ENCODE measurements at places on chromosomes 16 and 17.

DNA sequence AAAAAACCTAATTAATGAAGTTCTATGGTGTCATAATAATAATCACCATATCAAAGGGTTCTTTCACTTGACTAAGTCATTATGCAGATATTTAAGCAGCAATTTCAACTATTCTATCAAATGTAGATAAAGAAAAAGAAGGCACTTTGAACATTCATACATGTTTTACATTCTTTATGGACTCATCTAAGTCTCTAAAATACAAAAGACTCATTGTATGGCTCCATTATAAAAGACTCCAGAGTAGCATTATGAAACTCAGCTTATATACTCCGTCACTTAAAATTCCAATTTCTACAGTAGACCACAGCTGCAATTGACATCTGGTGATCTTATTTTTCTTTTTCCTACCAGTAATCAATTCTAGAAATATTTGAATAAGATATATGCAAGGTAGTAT is 173.5 kb upstream of the KIF2B start:
- DNase-seq, result no peak

- no peak for DNase-seq
Observed at GRCh38 chr16:79045191-79045590, 555.3 kb downstream of the MAF start.

DNA sequence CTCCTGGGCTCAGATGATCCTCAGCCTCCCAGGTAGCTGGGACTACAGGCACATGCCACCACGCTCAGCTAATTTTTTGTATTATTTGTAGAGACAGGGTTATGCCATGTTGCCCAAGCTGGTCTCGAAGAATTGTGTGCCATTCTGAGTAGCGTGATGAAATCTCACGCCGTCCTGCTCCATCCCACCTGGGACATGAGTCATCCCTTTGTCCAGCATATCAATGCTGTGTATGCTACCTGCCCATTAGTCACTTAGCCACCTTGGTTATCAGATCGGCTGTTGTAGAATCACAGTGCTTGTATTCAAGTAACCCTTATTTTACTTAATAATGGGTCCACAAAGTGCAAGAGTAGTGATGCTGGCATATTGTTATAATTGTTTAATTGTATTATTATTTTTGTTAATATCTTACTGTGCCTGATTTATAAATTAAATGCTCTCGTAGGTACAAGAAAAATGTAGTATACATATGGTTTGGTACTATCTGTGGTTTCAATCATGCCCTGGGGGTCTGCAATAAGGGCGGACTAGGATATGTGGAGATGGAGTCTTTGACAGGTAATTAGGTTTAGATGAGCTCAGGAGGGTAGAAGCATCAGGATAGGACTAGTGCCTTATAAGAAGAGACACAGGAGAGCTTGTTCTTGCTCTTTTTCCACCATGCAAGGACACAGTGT is 26.6 kb upstream of the SLC13A2 start:
- peak; percentile 9 for DNase-seq

GRCh38 chr17:70588003-70588402 is 418.7 kb downstream of the KCNJ2 start:
- DNase-seq, result peak; percentile 78

- no peak for DNase-seq
Observed at GRCh38 chr17:27959382-27959709, 66.2 kb upstream of the LYRM9 start.

- DNase-seq, result peak; percentile 24
Observed at GRCh38 chr17:45063198-45063597, 2.1 kb downstream of the NMT1 start.

- DNase-seq, result peak; percentile 51
Observed at GRCh38 chr17:10149573-10150399, 48.6 kb downstream of the GAS7 start.

DNA sequence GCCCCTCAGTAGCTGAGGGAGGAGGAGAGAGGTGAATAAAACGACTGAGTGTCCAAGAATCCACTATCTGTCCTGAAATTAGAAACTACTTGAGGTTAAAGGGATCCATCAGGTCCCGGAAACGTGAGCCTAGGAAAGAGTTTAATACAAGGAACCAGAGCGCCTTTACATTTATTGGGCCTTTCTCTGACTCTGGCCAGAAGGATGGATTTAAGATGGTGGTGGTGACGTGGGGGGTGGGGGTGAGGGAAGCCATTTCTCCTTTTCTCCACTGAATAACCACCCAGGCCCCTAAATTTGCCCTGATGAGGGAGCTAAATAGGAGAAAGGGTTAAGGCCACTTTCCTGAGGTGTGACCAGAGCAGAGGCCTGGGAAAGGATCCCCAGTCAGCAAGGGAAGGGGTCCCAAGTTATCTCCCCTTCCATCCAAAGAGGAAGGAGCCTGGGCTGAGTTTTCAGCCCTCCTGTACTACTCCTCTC is 1.0 kb upstream of the HOXB9 start:
- no peak for DNase-seq

- no peak for DNase-seq
Observed at GRCh38 chr16:86088816-86089215, 189.9 kb downstream of the IRF8 start.

- DNase-seq, result no peak
Observed at GRCh38 chr17:19262650-19263631, 25.8 kb downstream of the EPN2 start.

- DNase-seq, result no peak
Observed at GRCh38 chr17:72446525-72447250, 325.9 kb downstream of the SOX9 start.

GRCh38 chr17:5044630-5045029 is 9.4 kb upstream of the SLC52A1 start:
- peak; percentile 63 for DNase-seq

GRCh38 chr17:49198211-49198610 is 12.2 kb downstream of the GNGT2 start:
- peak; percentile 33 for DNase-seq

DNA sequence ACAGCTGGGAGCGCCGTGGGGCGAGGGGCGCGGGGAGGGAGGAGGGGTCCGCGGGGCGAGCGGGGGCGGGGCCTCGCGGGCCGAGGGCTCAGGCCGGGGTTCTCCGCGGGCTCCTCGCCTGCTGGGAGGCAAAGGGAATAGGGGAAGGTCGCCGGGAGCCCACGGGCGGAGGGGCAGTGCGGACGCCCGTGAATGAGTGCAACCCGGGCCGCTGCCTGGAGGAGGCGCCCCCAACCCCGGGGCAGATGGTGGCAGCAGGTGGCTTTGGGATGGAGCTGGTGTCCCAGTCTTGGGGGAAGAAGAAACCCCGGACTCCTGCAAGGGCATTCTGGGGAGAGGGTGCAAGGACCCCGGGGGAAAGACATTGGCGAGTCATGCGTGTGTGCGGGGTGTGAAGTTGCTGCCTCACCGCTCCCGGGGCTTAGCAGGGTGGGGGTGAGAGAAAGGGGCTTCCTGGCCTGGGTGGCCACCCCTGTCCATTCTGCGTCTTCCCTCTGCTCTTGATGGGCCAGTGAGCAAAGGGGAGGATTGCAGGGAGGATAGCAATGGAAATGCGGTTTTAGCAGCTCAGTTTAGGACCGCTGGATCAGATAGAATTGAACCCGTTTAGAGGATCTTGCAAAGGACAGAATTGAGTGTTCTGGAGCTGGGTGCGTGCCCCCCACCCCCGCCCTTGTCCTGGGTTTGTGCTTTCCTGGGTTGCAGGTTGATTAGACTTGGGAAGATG is 526 bp downstream of the KIAA0513 start:
- no peak for DNase-seq

DNA sequence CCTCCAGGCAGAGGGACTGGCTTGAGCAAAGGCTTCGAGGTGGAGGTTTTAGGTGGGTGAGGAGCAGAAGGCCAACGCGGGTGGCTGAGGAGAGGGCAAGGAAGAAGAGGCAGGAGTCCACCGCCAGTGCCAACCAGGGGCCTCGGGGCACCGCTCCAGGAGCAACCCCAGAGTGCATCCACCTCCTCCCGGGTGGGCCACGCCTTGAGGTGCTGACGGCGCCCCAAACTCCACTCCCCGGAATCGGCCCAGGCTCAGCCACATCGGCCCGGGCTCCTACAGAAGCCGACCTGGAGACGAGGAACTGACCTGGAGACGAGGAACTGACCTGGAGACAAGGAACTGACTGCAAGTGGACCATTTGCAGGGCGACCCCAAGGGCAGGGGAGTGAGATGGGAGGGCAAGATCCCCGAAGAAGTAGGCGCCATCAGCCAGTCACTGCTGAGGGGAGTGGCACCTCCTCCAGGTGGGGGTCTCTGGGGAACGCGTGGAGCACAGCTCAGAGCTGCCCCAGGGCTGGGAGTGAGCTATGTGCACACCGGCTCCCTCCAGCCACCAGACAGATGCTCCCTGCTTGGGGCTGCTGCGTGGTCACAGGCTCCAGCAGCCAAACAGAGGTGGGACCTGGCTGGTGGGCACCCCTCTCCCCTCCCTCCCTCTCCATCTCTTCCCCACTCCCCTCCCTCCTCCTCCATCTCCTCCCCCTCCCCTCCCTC is 29.2 kb upstream of the CBFA2T3 start:
- no peak for DNase-seq

GRCh38 chr17:61017317-61018006 is 339.8 kb downstream of the BCAS3 start:
- no peak for DNase-seq

DNA sequence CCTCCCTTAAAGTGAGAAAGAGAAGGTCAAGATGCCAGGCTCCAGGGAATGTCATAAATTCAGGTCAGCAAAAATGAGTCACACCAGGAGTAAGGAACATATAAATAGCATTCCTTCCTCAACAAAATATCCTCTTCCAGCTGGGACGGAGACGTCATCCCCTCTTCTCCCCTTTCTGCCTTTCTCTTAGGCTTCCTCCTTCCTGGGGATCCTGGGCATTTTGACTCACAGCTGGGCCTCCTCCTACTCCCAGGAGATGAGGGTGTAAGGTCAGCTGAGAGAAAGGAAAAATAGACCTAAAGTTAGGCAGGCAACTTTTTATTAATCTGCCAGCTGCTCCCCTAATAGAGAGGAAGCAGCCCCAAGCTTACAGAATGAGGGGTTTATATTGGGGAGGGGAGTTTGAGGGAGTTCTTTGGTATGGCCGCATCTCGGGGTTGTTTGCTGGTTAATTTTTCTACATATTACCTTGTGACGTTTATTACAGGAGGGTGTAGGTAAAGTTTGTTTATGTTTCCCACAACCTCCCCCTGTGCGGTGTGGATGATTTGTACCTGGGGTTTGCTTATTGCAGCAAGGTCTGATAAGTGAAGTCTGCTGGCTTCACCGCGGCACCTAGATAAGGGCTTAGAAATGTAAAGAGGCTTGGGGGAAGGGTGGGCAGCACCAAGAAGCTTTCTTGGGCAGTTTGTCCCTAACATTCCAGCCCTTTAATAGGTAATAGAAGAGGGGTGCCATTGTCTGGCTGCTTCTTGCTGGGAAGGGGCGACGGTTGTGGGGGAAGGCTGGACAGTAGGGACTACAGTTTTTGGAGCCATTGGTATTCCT is 7.1 kb upstream of the ZNF747 start:
- peak; percentile 54 for DNase-seq

- peak; percentile 72 for DNase-seq
Observed at GRCh38 chr16:14300705-14301168, 229.6 kb downstream of the MRTFB start.

DNA sequence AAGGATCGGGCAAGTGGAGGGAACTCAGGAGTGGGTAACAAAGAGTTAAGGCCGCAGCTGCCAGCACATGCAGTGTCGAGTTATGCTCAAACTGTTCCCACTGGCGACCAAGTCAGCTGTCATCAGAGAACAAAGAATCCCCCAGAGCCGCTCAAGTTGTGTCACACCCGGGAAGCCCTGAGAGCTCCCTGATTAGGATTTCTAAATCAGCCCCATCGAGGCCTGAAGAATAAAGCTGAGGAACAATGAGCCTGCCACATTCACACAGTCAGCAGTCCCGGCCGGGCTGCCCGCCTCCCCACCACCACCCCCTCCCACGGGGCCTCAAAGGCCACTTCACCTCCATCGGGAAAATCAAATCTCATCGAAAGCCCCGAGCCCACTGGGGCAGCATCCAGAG is 84.5 kb downstream of the SOX9 start:
- no peak for DNase-seq

- DNase-seq, result no peak
Observed at GRCh38 chr16:88383401-88384221, 852 bp downstream of the ZNF469 start.

GRCh38 chr17:55053855-55054254 is 85.3 kb downstream of the STXBP4 start:
- peak; percentile 11 for DNase-seq

DNA sequence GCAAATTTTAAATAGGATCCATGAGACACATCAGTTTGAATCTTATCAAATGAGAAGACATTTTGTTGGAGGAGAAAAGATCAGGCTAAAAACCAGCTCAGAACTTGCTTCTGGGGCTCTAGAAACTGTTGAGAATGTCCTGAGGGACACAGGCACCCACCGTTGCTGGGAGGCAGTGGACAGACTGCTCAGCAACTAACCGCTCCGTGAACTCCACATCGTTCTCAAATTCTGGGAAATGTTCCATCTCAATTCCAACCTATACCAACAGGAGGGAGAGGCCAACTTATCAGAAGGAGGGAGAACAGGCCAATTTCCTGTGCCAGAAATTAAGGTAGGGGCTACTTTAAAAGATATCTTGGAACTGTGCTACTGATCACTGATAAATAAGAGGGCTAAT is 8.3 kb downstream of the TAT start:
- no peak for DNase-seq

DNA sequence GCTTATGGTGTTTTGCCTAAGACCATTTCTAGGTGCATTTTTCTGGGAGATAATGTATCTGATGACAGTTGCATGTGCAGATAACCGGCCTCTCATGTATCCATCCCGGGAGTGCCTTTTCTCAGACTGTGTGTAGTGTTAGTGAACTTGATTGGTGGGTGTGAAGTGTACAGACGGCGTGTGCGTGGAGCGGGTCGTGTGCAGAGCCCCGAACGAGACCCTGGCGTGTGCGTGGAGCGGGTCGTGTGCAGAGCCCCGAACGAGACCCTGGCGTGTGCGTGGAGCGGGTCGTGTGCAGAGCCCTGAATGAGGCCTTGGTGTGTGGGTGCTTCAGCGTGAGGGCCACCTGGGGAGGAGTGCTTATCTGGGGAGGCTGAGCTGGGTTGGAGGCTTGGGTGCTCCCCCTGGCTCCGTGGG is 28.9 kb upstream of the ZNF750 start:
- DNase-seq, result no peak

GRCh38 chr17:50653738-50654137 is 19.1 kb downstream of the ABCC3 start:
- no peak for DNase-seq

DNA sequence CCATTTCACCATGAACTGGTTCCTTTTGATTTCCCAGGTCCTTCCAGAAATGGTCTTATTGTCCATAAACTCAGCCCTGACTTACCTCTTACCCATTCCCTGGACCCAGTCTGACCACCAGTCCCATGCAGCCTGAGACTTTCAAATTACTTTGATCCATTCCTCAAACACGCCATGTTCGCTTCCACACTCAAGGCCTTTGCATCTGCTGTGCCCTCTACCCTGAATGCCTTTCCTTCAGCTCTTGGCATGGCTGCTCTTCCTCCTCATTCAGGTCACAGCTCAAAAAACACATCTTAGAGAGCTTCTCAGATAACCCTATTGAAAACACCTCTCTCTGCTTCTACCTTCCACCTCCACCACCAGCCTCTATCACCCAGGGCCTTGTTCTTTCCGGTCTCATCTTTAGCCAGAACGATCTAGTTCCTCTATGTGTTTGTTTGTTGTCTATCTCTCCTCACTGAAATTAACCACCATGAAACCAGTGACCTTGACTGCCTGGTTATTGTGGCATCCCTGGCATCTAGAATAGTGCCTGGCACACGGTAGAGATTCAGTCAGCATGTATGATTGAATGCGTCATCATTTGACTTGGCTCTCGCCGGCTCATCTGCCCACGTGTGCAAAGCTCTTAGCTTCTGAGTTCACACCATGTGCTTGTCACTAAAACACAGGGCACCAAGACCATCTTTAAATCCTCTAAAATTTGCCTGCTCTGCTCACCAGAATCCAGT is 12.8 kb downstream of the CRYM start:
- peak; percentile 91 for DNase-seq

GRCh38 chr17:49699966-49700575 is 7.7 kb downstream of the SLC35B1 start:
- DNase-seq, result no peak

All from renal cortical epithelial cell (primary cell).